ENCODE measurements at places on chromosomes 6 and 20.

DNA sequence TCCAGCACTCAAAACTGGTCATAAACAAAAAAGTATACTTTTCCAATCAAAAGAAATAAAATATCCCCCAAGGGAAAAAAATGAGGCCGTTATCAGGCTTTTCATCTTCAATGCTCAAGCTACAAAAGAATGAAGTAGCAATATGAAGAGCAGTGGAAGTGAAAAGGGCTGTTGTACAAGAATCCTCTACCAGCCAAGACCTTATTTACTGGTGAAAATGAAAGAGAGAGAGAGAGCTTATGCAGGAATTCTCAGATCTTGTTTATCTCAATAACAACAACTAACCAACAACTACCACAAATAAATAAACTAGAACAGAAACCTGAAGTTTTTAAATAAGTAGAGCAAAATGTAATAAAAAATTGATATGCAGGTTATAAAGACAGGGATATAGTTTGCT lies 400.6 kb downstream of the HDGFL1 start:
- no peak for DNase-seq

GRCh38 chr6:3797231-3798054 lies 45.9 kb upstream of the PXDC1 start:
- DNase-seq, result no peak

DNA sequence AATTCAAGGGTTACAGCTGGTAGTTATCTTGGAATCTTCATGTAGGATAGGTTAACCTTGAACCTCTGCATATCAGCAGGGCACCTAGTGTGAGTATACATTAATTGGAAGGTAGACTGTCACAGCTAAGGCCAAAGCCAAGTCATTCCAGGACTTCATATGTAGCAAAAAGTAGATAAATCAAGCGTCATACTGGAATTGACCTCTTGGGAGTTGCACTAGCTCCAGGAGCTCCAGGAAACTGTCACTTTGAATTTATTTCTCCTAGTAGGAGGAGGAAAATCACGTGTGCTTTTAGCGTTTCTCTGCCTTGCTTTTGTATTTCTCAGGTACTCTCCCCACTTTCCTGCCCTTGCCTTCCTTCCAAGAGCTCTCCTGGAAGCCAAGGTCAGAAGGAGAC lies 30.3 kb downstream of the RIPOR2 start:
- no peak for DNase-seq

DNA sequence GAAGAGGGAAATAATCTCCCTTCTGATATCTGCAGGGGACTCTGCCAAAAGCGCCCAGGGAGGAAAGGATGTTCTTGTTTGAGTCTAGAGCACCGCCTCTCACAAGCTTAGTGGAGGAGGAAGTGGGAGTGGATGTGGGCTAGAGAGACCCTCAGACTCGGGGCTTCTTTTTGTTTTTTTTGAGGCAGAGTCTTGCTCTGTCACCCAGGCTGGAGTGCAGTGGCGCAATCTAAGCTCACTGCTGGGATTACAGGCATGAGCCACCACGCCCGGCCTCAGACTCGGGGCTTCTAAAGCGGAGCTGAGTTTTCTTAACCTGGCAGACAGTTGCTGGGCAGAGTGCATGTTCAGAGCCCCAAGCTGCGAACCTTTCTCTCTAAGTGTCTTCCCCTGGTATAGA lies 310.8 kb downstream of the BMP7 start:
- DNase-seq, result no peak

DNA sequence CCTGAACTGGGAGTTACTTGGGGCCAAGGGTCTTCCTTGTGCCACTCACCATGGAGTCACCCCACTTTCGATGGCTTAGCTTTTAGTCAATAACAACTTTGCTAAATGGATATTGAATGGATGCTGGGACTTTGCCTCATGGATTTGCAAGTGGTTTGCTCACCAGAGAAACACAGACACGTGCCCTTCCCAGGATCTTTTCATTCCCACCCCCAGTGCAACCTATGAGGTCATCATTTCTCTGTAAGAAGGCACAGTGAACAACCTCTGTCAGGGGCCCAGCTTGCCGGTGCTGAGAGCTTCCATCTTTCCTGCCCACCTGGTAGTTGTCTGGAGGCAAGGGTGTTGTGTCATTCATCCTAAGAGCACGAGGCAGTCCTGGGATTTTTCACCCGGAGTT lies 256.8 kb upstream of the PMEPA1 start:
- no peak for DNase-seq

DNA sequence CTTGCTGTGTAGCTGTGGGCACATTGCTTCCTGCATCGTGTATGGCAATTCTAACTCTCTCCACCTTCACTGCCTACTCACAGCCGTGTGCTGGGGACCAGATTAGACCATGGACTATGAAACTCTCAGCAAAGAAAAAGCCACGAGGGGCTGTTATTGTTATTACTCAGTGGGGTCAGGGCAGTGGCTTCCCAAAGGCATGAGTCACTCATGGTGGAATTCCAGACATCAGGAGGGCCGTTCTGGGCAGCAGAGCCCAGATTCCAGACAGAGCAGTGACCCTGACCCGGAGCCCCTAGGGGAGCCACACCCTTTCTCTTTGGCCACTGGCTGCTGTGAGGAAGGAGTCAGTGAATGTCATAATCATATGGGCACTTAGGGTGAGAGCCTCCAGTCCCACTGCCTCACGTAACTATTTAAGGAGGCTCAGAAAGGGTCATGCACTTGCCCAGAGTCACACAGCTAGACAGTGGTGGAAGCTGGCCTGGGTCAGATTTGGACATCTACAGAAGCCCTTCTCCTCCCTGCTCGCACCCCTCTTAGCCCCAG lies 22.2 kb upstream of the CCN5 start:
- DNase-seq, result no peak

GRCh38 chr6:75546381-75546780 lies 52.8 kb upstream of the FILIP1 start:
- no peak for DNase-seq

DNA sequence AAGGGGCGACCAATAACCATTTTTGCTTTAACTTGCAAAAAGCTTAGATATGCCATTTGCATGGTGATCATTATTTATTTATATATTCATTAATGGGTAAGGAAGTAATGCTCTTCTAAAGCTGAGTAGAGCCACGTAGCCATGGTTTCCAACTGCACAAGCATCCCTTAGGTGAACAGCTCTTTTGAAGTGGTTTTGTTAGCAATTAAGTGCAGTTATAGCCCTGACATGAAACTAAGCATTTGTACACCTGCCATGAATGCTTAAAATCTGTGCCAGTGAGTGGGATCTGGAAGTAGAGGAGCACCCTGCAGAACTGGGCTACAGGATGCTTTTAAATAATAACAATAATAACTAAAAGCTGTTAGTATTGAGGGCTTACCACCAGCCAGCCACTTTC lies 19.1 kb downstream of the TRAF3IP2 start:
- DNase-seq, result no peak
